Lung (tissue), 17 donors: ENCODE measurements at places on chromosomes 12 and 14. TPM values are rescaled to one million over a fixed set of nuclear protein-coding genes. Genes with fewer than 3 reads are reported as not detected.
A peak's percentile ranks its signal among the peaks of the same experiment; 100 is the strongest.

DNA sequence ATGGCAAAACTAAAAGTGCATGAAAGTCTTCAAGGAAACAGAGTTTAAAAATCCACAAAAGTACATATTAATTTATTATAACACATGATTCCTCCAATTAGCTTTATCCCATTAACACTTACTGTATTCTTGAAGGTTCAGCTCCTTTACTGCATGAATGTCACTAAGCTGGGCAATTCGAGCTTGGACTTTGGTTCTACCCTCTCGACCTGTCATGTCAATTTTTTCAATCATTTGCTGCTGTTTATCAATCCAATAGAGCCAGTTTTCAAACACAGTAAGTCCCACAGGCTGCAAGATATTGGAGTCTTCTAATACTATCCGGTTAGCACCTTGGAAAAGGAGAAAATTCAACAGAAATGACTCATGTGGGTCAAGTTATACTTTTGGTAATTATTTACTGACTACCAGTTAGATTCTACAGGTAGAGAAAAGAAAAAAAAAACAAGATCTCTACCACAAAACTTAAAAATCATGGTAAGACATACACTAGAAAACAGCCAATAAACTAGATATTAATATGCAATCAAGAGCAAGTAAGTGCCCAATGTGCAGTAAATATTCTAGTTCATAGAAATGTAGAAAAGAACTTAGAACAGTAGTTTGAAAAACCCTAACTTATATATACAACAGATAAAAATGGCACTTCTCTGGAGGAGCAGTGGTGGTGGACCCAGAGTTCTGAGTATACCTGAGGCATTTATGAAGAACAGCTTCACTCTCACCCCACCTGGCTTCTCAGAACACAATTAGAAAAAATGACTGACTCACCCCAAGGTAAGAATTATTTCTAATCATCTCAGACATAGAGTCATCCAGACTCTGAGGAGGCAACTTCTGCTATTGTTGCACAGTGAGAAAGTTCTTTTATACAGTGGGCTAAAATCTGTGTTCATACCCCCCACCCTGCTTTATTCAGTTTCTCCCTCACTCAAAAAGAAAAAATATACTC, 67.7 kb downstream of the BCL2L14 start:
- no peaks in the 10 kb centered on the region for H3K27me3 ChIP-seq
- peaks cover 4% of the 10 kb centered on the region for H3K36me3 ChIP-seq
- no peak overlapping the region for H3K4me3 ChIP-seq
- no peak overlapping the region for H3K27ac ChIP-seq

- no peak for DNase-seq
- H3K27me3 ChIP-seq: no peaks in the 10 kb centered on the region
- H3K27ac ChIP-seq: no peak overlapping the region
- no peaks in the 10 kb centered on the region for H3K36me3 ChIP-seq
These were observed 25.8 kb downstream of the ACADS start for GRCh38 chr12:120751389-120751788.

DNA sequence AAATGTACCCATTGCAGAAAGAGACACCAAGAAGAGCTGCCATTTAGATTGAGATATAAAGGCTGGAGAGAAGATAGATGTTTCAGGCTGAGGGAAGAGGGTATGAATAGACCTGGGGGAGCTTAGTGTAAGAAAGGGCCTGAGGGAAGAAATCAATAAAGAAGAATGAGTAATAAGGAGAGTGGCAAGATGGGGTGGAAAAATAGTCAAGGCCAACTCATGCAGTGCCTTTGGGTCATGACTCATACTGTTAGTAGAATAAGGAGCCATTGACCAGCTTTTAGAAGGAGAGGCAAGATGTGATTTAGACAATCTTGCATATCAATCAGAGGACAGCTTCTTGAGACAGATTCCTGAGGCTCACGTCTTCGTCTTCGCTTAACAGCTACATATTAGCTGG, 287.5 kb downstream of the DUSP6 start:
- no peaks in the 10 kb centered on the region for H3K4me1 ChIP-seq
- no peaks in the 10 kb centered on the region for H3K27me3 ChIP-seq
- no peak overlapping the region for H3K4me3 ChIP-seq
- H3K36me3 ChIP-seq: no peaks in the 10 kb centered on the region

DNA sequence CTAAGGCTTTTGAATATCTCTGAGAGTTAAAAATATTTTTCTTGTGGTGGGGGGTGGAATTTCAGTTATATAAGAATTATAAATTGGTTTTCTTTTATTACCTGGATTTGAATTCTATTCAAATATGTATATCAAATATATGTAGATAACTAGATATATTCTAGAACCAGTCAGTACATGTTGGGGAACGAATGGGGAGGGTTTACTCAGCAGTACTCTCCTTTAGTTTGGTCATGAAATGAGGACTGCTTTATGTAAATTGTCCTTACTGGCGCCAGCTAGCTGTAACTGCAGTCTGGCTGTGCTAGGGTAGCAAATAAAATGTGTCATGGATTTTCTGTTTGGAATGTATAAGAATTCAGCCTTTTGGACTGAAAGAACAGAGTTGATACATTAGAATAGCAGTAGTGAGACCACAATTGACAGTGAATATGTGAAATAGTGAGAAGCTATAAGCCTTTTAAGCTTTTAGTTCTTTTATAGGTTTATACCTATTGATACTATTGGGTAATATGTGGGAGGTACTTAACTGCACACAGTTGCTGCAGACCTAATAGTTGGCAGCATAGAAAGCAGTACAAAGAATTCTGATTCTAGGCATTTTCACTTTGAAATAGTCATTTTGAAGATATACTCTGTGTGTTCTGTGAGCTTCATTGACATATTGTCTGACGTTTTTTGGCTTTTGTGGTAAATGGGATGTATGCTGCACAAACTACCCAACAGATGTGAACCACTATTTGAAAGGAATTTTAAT, 29.0 kb downstream of the ATF7IP start:
- H3K4me1 ChIP-seq: no peaks in the 10 kb centered on the region
- peaks cover 4% of the 10 kb centered on the region for H3K36me3 ChIP-seq
- no peak overlapping the region for H3K27ac ChIP-seq
- H3K27me3 ChIP-seq: no peaks in the 10 kb centered on the region
- no peak overlapping the region for H3K4me3 ChIP-seq

DNA sequence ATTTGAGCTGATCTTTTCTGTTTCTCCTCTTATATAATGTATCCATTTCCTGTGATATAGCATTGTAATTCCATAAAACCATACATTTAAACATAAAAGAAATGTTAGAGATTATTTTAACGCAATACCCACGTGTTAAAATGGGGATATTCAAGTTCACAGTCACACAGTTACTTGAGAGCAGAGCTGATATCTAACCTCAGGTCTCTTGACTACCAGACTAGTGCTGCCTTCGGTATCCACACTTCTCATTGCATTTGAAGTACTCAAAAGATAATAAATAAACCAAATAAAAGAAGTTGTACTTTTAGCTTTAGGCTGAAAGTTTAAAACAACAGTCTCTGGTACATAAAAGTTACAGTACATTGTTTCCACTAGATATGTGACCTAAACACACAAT, 2.9 kb downstream of the CLECL1 start:
- no peak overlapping the region for H3K27ac ChIP-seq
- no peaks in the 10 kb centered on the region for H3K4me1 ChIP-seq
- H3K4me3 ChIP-seq: no peak overlapping the region
- no peaks in the 10 kb centered on the region for H3K27me3 ChIP-seq
- no peak for DNase-seq

GRCh38 chr14:24378327-24378726, 10.3 kb downstream of the NFATC4 start:
- no peak overlapping the region for H3K4me3 ChIP-seq
- H3K4me1 ChIP-seq: no peaks in the 10 kb centered on the region
- H3K27ac ChIP-seq: no peak overlapping the region

DNA sequence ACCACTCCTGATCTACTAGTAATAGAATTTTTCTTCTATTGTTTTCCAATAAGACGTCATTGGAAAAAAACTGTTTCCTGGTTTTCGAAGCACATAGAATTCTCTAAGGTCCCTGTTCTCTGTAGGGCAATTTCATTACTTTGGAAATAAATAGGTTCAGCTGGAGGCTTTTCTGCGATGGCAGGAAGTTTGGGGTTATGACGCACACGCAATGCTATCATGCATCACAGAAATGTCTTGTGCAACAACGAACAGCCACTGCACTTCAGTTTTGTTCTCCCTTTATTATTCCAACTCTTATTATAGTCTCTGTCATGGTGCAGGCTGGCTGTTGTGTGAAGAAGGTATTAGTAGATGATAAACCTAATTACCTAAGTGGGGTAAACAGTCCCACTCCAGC, 59.0 kb downstream of the KCNK10 start:
- H3K27ac ChIP-seq: no peak overlapping the region
- no peaks in the 10 kb centered on the region for H3K4me1 ChIP-seq
- H3K36me3 ChIP-seq: no peaks in the 10 kb centered on the region
- H3K4me3 ChIP-seq: no peak overlapping the region
- peaks cover under 1% of the 10 kb centered on the region for H3K27me3 ChIP-seq
- no peak for DNase-seq

DNA sequence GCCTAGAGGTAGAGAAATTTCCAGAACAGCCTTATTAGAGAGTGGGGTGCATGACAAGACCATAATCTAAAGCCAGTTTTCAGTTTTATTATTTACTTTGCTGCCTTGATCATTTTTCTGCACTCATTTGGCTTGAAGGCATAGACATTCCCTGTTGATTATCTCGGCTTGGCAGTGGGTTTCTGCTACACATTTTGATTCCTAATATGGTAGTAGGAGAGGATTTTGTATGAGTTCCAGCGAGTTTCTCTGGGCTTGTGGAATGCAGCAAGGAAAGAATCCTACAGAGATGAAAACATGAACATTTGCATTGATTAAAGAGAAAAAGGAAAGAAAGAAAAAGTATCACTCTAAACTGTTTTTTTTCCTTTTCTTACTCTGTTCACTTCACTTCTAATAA, 281.2 kb downstream of the PAWR start:
- no peaks in the 10 kb centered on the region for H3K36me3 ChIP-seq
- no peak overlapping the region for H3K27ac ChIP-seq
- peak; percentile 84 for DNase-seq
- H3K4me3 ChIP-seq: no peak overlapping the region
- peaks cover 4% of the 10 kb centered on the region for H3K4me1 ChIP-seq

- H3K27ac ChIP-seq: no peak overlapping the region
- H3K36me3 ChIP-seq: no peaks in the 10 kb centered on the region
- DNase-seq: no peak
- H3K4me1 ChIP-seq: peaks cover 18% of the 10 kb centered on the region
These were observed 4.3 kb upstream of the PAPLN start for GRCh38 chr14:73232984-73233383.

GRCh38 chr12:114780746-114781399, 96.9 kb upstream of the TBX3 start:
- DNase-seq: no peak
- no peak overlapping the region for H3K4me3 ChIP-seq
- no peak overlapping the region for H3K27ac ChIP-seq
- no peaks in the 10 kb centered on the region for H3K36me3 ChIP-seq
- H3K27me3 ChIP-seq: no peaks in the 10 kb centered on the region

- no peak overlapping the region for H3K4me3 ChIP-seq
- H3K4me1 ChIP-seq: no peaks in the 10 kb centered on the region
- DNase-seq: no peak
- no peaks in the 10 kb centered on the region for H3K27me3 ChIP-seq
- no peaks in the 10 kb centered on the region for H3K36me3 ChIP-seq
These were observed 76.0 kb downstream of the PAWR start for GRCh38 chr12:79614730-79615129.

DNA sequence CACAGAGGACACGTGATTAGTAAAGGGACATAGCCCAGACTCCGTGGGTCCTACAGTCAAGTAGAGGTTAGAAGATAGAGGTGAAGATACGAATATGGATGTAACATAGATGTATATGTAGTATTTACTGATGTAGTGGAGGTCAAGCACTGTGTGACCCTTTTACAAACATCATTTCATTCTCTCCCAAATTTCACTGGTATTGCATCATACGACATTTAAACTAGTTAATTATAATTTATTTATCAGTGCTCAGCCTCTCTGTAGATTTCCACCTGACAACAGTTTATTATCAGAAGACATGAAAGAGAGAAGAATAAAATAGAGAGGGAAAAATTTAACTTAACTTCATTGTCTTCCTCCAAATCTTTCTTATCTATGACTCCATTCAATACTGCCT, 927.9 kb upstream of the TMEM132C start:
- H3K27ac ChIP-seq: no peak overlapping the region

GRCh38 chr12:30000401-30000800, 216.7 kb upstream of the TMTC1 start:
- DNase-seq: no peak
- no peaks in the 10 kb centered on the region for H3K4me1 ChIP-seq
- no peaks in the 10 kb centered on the region for H3K27me3 ChIP-seq
- no peak overlapping the region for H3K27ac ChIP-seq
- H3K4me3 ChIP-seq: no peak overlapping the region
- no peaks in the 10 kb centered on the region for H3K36me3 ChIP-seq

- H3K27me3 ChIP-seq: no peaks in the 10 kb centered on the region
- H3K36me3 ChIP-seq: no peaks in the 10 kb centered on the region
- no peak overlapping the region for H3K27ac ChIP-seq
- DNase-seq: peak; percentile 61
These were observed 7.5 kb downstream of the VTI1B start for GRCh38 chr14:67666750-67667449.

- no peaks in the 10 kb centered on the region for H3K4me1 ChIP-seq
- no peaks in the 10 kb centered on the region for H3K36me3 ChIP-seq
- H3K27me3 ChIP-seq: peaks cover under 1% of the 10 kb centered on the region
- H3K27ac ChIP-seq: peak overlapping the region; percentile 66
- H3K4me3 ChIP-seq: no peak overlapping the region
These were observed 18.0 kb downstream of the LRRC74A start for GRCh38 chr14:76844223-76844622.

GRCh38 chr14:50820786-50821509, 10.0 kb downstream of the NIN start:
- no peaks in the 10 kb centered on the region for H3K27me3 ChIP-seq
- no peak overlapping the region for H3K27ac ChIP-seq
- H3K36me3 ChIP-seq: no peaks in the 10 kb centered on the region
- no peak for DNase-seq

DNA sequence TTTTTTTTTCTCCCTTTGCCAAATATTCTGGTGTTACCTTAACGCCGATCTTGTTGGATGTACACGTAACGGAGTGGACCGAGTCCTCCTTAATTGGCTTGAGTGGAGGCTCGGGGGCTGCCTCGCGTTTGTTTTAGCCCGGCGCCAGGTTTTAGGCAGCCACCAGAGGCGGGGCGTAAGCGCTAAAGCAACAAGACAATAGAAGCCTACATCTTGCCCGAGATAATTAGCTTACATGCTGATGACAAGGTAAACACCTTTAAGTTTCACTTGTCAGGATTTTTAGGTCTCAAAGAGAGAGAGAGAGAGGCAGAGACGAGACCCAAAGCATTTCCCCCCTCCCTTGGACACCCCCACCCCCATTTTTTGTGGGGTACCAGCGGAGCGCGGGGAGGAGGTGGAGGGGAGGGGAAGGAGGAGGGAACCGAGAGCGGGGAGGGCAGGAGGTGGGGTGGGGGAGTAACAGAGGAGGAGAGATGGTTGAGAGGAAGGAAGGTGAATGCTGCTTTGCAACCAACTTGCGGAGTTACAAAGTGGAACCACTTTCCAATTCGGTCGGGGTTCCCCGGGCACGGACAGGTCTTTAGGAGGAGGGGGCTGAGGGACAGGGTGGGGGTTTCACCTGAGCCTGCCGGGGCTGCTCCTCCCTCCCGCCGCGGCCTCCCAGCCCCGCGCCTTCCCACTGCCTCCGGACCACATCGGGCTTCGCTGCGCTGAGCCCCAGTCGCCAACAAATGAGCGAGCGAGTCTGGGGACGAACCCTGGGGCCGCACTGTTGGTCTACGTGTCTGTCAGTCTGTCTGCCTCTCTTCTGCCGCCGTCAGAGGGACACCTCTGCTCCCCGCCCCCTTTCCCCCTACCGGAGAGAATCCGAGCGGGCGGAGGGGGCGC, at the start of gene NKX2-1:
NKX2-1 (minus strand) TSS at position 802 of the 891 bp plus-strand sequence; CDS start at position 699, 103 bp downstream.
- DNase-seq: peak; percentile 63
- H3K36me3 ChIP-seq: no peaks in the 10 kb centered on the region
- H3K27ac ChIP-seq: peak within 1 kb of the TSS; percentile 96
- H3K27me3 ChIP-seq: peaks cover 68% of the 10 kb centered on the region
- peak within 1 kb of the TSS; percentile 81 for H3K4me3 ChIP-seq

Gene GTF2A1
- 40.8 TPM for total RNA-seq

Gene RD3L
- total RNA-seq: not detected

Gene MMP14
- 162 TPM for total RNA-seq
